RWPE2 (cell line): ENCODE measurements at places on chromosomes 7 and 10.

- no peak for DNase-seq
Measured at GRCh38 chr10:8331387-8331786, 276.9 kb downstream of the GATA3 start.

- no peak for DNase-seq
Measured at GRCh38 chr10:43952760-43953159, 304.1 kb upstream of the ZNF32 start.

GRCh38 chr10:95815133-95815532 lies 59.2 kb downstream of the ENTPD1 start:
- DNase-seq: no peak

DNA sequence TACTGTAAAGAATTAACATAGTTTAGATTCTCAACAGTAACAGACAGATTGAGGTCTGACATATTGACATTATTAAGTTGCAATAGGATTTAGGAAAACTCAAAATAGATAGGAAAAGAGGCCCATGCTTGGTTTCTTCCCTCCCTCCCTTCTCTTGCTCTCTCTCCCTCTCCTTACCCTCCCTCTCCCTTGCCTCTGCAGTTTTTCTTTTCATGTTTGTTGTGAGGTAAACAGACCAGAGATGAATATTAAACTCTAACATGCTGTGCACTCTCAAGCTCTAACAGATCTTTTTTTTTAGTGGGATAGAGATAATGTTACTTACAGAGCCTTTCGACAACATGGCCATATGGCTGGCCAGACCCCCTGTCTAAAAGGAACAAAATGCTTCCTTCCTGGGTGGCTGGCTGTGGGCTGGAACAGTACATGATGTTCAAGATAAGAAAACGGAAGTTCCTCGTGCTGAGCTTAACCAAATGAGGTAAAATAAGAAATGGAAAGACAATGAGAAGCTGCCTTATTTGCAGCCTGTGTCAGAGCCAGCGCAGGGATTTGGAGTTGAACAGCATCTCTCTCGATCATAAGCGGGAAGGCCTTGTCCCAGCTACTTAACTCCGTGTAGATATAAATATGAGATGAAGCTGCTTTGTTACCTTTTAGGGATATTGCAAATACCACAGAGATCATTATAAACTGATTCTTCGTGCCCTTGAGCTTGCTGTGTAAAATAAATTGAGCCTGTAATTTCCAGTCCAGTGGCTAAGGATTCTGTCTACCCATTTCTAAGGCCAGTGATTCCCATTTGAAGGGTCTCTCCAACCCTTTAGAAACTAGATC lies 391.9 kb upstream of the NPVF start:
- no peak for DNase-seq

- DNase-seq: no peak
Measured at GRCh38 chr10:105148921-105149320, 507.8 kb downstream of the SORCS3 start.

DNA sequence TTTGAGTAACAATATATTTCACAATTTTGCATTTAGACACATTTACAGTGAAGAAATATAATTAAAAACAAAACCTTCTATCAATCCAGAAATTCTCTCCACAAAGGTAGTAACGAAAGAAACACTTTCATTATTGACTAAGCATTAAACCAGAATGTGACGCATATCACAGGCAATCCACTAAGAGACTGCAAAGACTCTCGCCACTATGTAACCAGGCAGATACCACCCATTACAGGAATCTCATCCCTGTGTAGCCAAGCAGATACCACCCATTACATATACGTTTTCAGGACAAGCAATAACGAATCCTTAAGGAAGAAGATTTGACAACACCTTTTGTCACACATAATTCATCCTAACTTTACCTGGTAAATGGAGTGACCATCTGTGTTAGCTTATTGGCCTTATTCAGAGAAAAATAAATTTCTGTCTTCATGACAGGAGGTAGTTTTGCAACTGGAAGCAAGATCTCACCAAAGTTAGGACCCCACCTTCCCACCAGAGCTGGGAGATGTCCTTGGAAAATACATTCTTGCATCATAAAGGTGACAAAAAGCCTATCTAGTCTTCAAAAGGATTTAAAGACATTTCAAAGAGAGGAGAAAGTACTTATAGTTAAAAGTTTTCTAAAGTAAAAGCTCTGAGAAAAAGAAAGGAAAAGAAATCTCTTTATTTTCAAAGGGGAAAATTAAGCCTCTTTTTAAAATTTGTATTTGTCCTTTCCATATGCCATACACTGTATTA lies 30.8 kb downstream of the LRRC17 start:
- DNase-seq: no peak

GRCh38 chr7:19963695-19964094 lies 190.3 kb upstream of the TMEM196 start:
- no peak for DNase-seq

DNA sequence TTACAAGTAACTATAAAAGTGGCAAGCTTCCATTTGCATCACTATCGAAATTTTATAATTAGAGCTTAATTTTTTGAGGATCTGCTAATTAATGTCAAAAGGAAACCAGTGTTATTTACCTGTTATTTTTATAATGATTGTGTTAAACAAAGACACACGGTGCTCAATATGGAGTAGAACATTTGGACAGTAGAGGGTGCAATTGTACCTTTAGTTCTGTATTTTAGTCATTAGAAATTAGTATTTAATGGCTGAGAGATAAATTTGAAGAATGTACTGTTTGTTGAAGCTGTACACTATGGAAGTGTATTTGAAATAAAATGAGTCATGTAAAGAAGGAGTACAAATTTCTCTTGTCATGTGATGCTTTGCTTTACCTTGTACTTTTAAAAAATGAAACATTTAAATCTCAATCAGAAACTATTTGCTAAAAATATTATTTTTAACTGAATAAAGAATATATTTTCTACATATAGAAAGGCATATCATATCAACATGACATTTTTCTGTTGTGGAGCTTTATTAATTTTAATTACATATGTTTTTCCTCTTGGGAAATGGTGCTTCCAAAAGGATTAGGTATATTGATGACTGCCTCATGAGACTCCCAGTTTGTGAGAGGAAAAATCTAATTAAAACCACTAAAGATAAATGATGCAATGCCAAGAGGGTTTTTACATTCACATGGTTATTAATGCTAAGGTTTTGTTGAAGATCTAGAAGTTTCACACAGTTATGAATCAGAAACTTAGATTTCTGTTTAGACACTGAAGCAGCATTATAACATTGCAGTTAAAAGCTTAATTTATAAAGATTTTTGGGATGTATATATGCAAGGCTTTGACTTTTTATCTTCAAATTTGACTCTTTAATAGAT lies 10.4 kb upstream of the PRKG1 start:
- no peak for DNase-seq

GRCh38 chr10:100826031-100826651 lies 80.8 kb downstream of the PAX2 start:
- DNase-seq: no peak

GRCh38 chr10:23358357-23358756 lies 13.8 kb upstream of the C10orf67 start:
- no peak for DNase-seq

- DNase-seq: no peak
Measured at GRCh38 chr7:74653686-74654181, 3.8 kb upstream of the GTF2I start.

- DNase-seq: no peak
Measured at GRCh38 chr10:47127188-47127785, 172.7 kb upstream of the GDF10 start.

GRCh38 chr7:83148776-83149175 lies 13.9 kb downstream of the PCLO start:
- no peak for DNase-seq

- no peak for DNase-seq
Measured at GRCh38 chr10:70355051-70356021, 27.1 kb downstream of the LRRC20 start.
